T-helper 17 cell (primary cell): ENCODE measurements at places on chromosomes 2 and 18.

DNA sequence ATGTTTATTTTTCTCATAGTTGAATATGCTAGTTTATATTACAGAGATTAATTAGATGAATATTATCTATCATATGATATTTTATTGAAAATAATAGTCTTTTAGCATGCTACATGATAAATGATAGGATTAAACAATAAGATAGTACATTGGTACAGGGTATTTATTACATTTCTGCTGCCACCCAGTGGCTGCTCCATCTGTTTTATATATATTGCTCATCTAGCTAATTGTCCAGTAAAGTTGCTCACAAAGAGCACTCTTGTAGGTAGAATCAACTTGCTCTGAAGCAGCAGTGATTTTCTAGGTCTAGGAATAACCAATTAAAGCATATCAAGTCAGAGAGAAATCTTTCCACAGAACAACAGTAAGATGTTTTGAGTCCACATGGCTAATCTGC is 183.3 kb downstream of the ASXL3 start:
- DNase-seq = no peak

DNA sequence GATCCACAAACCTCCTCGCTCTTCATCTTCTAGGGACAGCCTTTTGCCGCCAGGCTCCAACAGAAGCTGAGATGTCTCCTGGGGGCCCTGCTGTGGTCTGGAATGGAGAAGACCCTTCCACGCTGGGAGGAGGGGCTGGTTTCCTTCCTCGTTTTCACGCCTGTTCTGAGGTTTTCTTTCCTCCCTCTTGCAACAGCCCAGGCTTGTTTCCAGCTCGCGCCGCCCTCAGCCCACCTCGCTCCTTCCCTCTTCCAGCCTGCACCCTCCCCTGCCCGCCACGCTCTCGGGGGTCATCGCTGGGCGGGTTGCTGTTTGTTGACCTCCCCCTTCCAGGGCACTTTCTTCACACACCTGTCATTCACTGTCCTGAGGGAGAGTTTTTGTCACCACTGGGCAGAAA is 55.4 kb downstream of the VAPA start:
- DNase-seq = no peak

GRCh38 chr2:142581491-142581890 is 296.0 kb upstream of the KYNU start:
- no peak for DNase-seq

- DNase-seq = no peak
Measured at GRCh38 chr18:3440341-3440740, 9.6 kb upstream of the TGIF1 start.

DNA sequence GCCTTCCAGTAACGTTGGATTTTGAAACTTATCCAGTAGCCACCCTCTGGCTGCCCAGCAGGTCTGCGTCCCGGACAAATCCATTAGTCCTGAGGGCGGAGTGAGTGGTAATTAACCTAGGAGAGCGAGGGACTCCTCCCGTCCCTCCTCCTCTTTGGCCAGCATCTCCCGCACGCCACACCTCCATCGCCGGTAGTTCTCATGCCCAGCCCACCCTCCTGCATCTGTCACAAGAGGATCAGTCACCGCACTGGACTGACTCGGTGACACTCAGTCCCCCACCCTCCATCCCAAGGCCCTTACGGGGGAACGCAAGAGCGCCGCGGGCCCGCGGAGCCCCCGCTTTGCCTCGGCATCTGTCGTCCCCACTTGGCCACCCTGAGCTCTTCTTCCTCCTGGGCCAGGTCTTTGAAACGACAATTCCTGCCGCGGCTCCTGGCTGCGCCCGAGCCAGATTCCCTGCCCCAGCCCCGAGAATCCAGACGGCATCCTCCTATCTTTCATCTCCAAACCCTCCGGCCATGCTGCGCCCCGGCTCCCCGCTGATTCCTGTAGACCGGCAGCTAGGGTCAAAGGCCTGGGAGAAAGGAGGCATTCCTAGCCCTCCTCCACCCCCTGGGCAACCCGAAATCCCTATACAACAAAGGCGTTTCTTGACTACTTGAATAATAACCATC is 77.5 kb downstream of the EIF2AK3 start:
- DNase-seq = no peak

GRCh38 chr18:37653618-37654017 is 88.0 kb upstream of the CELF4 start:
- no peak for DNase-seq

DNA sequence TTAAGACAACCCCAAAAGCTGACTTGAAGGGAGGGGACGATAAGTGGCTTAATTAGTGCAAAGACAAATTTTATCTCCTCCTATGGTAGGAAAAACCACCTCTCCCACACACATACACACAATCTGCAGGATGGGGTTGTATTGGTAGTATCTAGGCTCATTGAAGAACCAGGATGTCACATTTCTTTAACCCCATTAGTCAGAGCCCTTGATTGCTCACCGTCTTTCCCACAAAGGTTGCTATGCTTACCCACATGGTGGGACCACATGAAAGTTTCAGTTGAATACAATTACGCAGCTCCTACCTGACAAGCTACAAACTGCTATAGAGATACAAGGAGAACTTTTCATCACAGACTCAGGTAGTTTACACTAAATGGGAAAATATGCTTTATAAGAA is 765.0 kb upstream of the CELF4 start:
- DNase-seq = no peak

DNA sequence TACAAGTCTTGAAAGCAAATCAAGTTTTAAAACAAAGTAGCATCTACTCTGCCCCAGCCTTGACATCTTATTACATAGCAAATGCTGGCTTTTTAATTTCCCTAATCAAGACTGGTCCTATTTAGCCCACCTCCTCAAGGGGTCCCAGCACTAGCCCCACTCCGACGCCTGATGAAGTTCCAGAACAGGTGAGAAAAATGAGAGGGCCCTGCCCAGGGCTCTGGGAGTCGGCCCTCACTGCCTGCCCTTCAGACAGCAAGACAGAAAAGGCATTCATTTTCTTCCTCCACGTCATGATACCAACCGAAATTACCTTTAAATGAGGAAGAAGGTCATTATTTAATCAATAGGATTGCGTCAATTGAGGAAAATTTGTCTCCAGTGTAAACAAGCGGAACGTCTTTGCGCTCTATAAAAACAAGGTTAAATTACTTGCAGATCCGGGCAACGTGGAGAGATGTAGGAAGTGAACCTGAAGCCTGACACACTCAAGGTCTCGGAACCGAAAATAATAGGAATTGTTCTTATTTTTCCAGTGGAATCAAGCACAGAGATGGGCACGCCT is 170.6 kb upstream of the PKDCC start:
- no peak for DNase-seq

DNA sequence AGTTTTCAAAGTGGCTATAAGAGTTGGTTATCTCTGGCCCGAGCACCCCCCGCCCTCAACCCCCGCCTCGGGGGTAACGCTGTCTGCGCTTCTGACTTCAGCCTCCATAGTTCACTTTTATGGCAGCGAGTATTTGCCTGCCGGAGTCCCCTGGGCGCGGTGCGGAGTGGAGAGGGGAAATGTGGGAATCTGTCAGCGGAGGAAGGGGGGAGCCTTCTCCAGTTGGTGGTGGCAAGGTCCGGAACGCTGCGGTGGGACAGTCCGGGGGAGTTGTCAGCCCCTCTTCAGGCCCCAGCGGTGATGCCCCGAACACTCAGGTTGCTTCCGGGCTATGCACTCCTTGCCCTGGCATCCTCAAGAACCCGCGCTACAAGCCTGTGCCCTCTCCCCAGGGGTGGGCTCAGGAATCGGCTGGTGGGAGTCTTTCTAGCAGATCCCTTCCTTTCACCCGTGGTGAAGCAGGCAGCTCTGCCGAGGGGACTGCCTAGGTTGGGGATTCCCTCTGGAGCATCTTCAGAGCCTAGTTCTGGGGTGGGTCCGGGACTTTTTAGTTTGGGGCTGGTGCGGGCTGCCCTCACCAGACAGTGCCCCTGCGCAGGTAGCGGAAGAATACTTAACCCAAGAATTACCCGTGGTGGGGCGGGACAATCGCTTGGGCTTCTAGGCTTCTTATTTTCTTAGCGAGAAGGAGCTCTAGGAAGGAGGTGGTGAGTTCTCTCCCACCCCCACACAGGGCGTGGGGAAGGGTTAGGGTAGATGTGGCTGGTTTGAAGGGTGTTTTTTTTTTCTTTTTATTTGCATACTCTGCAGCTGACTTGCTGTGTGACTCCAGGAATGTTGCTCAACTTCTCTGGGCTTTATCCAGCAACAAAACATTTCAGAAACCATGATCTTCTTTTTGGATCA is 1.6 kb downstream of the ATOH8 start:
- no peak for DNase-seq

DNA sequence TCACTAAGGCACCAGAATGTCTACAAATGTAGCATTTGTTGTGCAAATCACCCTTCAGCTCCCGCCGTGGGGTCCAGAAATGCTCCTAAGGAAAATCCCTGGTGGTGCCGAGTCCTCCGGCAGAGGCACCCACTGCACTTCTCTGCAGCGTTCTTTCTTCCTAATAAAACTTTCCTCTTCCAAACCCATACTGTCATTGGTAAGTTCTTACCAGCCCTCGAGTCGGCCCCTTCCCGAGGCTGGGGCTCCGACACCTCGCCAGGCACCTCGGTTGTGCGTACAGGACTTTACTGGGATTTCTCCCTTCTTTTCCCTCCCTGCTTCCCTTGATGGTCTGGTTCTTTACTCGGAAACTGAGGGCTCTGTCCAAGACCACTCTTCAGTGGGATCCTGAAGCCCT is 10.3 kb upstream of the AGXT start:
- DNase-seq = no peak

GRCh38 chr2:4745056-4745991 is 946.9 kb upstream of the SOX11 start:
- DNase-seq = no peak

GRCh38 chr2:151973901-151974199 is 125.0 kb downstream of the CACNB4 start:
- DNase-seq = no peak

DNA sequence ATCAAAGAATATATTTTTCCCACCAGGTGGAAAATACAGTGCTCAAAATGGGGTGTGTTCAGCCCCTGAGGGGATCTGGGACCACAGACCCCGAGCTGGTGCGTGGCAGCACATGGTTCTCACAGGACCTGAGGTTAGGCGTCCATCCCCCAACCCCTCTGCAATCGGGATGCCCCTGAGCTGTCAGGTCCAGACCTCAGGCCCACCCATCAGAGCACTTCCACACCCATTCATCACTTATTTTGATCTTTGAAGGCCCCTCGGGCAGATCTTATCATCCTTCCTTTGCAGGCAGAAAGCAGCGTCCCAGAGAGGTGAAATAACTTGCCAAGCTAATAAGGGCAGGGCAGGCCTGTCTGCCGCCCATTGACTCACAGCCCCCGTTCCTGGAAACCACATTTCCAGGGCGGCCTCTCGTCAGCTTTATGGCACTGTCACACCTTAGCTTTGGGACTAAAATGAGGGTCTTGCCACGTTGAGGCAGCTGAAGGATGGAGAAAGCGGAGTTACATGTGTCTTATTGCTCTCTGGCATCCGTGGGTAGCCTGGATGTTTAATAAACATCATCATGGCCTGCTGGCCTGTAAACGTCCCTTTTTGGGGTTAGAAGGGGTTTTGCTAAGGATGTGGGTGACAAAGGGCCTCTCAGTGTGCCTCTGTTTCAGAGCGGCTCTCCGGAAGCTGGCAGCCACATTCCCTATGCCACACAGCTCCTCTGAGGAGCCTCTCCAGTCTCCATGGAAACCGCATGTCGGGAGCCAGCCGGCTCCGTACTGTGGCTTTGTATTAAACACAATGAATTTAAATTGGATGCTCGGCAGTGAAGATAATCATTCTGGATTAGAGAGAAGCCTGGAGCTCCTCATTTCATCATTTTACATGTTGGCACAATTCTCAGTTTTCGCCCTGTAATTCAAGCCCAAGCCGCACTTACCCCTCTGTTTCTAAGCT is 58.3 kb upstream of the MAPRE3 start:
- no peak for DNase-seq

- DNase-seq = no peak
Measured at GRCh38 chr18:69866212-69866611, 81.5 kb downstream of the CD226 start.

DNA sequence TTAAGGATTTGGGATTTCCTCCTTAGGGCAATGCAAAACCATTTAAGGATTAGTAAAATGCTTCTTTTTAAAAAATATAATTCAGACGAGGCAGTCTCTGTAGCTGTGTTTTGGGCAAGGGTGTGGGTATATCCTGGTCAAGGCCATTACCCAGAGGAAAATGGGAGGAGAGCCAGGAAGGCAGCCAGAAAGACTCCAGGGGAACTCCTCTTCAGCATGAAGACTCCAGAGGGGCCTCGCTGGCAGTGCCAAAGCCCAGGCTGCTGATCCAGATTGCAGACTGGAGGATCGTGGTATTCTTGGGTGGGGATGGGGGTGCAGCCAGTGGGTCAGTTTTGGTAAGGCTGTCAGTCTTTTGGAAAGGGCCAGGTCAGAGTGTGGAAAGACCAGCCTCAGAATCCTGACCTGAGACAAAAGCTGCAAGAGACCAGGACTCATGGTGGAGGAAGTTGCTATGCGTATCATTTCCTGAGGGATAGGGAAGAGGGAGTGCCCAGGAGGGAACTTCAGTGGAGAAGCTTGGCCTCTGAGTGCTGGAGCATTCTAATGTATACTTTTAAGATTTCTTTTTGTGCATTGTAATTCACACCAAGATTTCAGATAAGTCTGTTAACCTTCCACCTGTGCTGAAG is 20.9 kb upstream of the RAB11FIP5 start:
- DNase-seq = no peak
